Posterior vena cava (tissue), 2 donors: ENCODE measurements at places on chromosomes 11 and 22.

GRCh38 chr22:33889748-33890147 lies 30.5 kb downstream of the LARGE1 start:
- DNase-seq = no peak

DNA sequence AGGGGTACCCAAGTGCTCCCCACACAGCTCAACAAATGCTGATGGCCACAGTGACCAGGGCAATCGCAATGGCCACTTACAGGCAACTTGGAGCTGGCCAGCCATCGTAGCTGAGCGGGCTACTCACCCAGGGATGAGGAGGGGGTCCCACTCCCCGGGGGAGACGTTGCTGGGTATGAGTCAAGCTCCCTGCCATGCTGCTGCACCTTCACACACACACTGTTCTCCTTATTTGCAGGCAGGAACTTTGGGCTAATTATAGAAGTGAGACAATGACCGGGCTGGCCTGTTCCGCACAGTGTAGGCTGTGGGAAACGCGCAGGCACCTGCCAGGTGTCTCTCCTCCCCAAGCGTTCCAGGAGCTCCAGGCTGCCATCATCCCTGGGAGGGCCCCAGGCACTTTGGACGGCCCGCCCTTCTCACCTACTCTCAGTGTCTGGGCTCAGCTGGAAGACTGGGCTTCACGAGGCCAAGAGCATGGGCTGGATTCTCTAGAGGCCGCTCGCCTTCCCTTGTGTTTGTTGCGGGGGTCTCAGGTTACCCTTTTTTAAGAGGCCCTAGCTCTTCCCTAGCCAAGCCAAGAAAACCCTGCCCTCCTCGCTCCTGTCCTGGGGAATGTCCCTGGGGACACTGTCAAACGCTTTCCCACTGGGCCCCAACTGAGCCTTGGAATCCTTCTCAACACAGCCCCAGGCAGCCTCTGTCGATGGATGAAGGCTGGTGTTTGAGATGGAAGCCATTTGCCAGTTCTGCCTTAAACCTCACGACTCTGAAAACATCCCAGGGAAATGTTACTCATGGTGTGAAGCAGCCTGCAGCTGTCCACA lies 73.0 kb downstream of the RTL6 start:
- peak; percentile 72 for DNase-seq

GRCh38 chr22:48892578-48893287 lies 934.9 kb downstream of the BRD1 start:
- DNase-seq = peak; percentile 47

DNA sequence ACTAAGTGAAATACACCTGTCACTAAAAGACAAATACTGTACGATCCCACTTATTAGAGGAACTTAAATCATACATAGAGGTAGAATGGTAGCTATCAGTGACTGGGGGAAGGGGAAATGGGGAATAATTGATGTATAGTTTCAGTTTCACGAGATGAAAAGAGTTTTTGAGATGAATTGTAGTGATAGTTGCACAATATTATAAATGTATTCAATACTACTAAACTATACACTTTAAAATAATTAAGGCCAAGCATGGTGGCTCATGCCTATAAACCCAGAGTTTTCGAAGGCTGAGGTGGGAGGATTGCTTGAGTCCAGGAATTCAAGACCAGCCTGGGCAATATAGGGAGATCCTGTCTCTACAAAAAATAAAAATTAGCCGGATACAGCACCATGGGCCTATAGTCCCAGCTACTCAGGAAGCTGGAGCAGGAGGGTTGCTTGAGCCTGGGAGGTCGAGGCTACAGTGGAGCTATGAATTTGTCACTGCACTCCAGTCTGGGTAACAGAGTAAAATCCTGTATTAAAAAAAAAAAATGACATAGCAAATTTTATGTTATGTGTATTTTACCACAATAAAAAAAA lies 40.4 kb downstream of the SERPIND1 start:
- no peak for DNase-seq

- DNase-seq = no peak
Observed at GRCh38 chr22:33476716-33477115, 418.5 kb upstream of the SYN3 start.

DNA sequence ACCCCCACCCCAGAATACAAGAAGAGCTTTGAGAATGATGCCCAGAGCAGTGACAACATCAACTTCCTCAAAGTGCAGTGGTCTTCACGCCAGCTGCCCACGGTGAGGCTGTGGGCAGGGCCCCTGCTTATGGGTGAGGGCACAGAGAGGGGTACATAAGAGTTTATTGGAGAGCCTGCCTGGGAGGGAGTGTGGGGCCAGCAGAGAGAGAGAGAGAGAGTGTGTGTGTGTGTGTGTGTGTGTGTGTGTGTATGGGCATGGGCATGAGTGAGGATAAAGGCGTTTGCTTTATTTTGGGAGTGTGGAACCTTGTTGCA lies 9.5 kb downstream of the PHOX2A start:
- DNase-seq = no peak

DNA sequence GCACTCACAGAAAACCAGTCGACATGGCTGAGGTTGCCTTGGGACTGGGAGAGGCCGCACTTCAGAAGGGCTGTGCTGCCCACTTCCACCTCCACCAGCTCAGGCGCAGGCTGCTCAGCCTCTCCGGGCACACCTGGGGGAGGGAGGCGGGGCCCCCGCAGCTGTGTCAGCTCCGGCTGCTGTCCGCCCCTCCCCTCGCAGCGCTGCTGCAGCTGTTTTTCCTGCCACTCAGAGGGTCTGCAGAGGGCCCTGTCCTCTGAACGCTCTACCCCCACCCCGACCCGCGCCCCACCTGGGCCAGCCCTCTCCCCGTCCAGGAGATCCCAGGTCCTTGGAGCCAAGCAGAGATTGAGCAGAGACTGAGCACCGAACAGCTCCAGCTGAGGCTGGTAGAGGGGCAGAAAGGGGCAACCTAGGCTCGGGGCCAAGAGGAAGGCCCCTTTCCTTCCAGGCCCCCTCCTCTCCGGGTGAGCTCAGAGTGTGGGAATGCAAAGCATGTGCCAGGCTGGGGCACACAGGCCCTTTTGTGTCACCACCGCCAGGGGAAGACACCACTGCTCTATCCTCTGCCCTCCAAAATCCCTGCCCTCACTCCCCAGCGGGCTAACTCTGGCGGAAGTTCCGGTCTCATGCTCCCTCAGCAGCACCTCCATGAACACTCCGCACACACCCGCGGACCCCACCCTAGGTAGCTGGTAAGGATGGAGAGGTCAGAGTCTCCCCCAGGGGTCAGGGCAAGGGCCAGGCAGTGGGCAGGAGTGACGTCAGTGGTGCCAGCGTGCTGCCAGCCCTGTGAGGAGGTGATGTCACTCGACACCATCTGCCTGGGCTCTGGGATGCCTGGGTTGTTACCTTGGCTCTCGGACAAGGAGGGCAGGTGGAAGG lies 1.6 kb downstream of the MCAM start:
- no peak for DNase-seq

- DNase-seq = peak; percentile 81
Observed at GRCh38 chr22:18056161-18056666, 21.6 kb upstream of the PEX26 start.

DNA sequence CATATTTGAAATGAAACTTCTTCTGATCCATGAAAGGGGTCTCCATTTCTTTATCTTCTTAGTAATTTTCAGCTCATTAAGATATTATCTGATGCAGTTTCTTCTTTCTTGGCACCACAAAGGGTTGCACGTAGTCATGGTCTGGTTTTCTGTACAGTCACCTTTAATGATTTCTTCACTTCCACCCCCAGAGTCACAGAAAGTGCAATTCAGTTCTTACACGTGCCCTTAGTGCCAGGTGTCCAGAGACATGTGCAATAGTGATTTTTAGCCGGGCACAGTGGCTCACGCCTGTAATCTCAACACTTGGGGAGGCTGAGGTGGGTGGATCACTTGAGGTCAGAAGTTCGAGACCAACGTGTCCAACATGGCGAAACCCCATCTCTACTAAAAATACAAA lies 202.8 kb upstream of the MTNR1B start:
- no peak for DNase-seq

DNA sequence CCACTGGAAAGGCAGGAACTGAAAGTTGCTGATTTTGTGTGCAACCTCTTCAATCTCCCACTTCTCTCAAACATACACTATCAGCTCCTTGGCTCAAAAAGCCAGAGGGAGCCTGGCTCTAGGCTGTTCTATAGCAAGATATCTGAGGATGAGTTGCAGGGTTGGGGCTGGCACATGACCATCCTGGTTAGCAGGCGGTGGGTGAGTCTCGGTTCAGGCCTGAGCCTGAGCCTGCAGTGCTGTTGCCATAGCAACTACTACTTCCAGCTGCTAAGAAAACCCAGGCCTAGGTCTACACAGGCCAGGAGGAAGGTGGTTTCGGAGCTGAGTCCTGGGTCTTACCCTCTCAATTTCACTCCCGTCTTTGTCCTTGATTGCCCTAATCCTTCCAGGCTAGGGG lies 39.0 kb downstream of the CWC15 start:
- no peak for DNase-seq

DNA sequence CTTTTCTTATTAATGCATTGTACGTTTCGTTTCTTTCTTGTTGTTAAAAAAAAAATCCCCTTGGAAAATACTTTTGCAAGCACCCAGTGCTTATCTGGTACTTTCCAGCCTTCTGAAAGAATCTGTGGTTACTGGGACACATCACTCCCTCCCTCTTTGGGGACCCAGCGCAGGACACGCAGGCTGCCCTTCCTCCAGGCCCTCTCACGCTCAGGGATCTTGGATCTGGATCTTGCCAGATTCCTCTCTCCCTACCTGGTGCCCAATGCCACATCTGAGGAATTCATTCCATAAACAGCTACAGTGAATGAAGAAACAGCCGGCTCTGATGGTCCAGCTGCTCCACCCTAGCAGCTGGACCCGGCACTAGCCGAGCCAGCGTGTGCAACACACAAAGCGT lies 55.7 kb downstream of the PHF21B start:
- no peak for DNase-seq

- no peak for DNase-seq
Observed at GRCh38 chr22:44600207-44600785, 101.7 kb upstream of the PRR5 start.

DNA sequence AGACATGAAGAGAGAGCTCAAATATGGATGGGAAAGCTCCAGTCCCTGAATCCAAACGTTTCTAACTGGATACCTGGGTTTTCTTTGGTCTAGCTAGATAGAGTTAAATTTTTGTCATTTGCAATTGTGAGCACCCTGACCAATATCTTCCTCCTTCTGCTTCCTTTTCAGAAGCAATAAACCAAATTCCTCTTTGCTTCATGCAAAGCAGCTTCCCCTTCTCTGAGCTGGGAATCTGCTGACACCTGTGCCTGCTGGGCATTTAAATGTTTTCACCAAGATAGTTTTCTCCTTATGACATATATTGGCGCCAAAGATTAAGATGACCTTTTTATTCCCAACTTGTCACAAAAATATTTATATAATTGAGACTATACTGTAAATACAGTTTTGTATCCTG lies 27.9 kb upstream of the PAK1 start:
- DNase-seq = no peak

GRCh38 chr22:49627217-49628181 lies 200.2 kb downstream of the BRD1 start:
- peak; percentile 73 for DNase-seq

- no peak for DNase-seq
Observed at GRCh38 chr11:78231962-78232501, 43.3 kb downstream of the USP35 start.

DNA sequence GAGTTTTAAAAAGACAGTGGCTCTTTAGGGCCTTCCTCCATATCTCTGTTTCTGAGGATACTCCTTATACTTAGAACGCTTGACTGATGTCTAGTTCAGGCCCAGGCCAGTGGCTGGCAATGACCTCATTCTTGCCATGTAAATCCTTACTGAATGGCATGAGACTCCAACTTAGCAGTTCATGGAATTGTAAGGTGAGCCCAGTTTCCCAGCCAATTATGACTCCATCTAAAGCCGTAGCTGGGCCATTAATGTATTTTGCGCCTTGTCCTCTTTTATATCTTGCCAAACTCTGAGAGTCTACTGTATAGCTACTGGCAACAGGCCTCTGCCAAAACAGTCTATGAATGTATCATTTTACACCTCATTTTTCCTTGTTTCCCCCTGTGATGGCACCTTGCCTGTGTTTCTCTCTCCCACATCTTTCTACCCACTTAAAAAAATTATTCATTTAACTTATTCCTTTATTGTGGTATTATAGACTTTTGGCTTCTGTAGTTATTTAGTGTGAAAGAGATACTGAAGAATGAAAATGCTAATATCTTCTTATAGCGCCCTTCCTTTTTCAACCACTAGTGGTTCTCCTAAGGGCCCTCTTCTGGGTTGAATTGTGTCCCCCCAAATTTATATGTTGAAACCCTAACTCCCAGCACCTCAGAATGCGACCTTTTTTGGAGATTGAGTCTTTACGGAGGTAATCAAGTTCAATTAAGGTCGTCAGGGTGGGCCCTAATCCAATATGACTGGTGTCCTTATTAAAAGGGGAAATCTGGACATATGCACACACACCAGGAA lies 67.4 kb downstream of the ZNRF3 start:
- no peak for DNase-seq

DNA sequence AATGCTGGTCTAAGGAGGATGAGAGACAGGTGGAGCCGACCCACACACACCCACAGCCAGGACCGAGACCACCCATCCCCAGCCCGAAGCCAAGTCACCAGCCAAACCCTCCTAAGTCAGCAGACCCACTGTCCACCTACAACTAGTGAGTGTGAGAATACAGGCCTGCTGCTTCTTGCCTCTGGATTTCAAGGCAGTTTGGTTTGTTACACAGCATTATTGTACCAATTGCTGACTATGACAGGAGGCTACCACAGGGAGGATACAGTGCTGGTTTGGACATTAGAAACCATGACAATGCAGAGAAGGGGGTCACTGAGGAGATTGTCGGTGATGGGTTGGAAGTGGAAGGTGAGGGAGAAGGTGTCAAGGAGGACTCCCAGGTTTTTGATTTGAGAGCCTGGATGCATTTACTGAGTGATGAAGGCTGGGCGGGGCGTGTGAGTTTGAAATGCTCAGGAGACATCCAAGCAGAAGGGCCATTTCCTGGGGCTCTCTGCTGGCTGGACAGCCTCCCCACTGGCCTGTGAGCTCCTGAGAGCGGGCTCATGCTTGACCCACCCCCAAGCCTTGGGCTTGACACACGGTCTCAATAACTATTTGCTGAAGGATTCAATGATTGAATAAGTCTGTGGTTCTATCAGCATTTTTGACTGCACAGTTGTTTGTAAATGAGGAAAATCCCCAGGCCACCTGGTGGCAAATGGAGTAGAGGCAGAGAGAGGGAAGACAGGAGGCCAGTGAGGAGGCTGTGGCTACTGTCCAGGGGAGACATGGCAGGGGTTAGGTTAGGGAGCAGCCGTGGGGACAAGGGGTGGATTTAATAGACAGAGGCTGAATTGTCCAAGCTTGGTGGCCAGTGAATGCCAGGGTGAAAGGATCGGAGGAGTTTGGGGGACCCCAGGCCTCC lies 9.4 kb upstream of the SSTR3 start:
- no peak for DNase-seq

DNA sequence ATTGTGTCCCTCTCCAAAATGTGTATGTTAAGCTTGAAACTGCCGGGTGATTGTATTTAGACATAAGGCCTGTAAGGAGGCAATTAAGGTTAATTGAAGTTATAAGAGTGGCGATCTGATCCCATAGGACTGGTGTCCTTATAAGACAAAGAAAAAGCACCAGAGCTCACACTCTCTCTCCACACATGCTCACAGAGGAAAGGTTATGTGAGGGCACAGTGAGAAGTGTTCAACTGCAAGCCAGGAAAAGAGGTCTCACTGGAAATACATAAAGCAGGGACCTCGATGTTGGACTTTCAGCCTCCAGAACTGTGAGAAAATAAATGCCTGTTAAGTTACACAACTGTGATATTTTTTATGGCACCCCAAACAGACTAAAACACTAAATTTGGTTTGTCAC lies 1233.8 kb upstream of the CNTN5 start:
- DNase-seq = no peak
